Cerebellar nuclear complex (tissue), 1 donor: ENCODE measurements at places on chromosomes 2 and 18.

DNA sequence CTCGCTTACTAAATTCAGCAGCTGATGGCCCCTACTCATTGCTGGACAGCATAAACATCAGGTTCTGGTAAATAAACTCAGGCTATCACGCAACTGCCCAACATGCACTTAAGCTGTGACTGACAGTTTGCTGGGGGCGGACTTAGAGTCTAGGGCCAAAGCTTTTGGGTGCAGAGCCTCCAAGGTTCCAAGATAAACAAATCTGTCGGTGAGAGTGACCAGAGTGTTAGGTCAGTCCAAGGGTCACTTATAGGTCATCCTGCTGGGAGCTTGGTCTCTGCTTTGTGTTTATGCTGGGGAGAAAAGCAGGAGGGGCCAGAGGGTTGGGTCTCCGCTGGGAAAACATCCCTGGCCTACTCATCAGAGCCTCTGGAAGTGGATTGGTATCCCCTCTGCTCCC, 188.6 kb upstream of the GATA6 start:
- no peak for DNase-seq

DNA sequence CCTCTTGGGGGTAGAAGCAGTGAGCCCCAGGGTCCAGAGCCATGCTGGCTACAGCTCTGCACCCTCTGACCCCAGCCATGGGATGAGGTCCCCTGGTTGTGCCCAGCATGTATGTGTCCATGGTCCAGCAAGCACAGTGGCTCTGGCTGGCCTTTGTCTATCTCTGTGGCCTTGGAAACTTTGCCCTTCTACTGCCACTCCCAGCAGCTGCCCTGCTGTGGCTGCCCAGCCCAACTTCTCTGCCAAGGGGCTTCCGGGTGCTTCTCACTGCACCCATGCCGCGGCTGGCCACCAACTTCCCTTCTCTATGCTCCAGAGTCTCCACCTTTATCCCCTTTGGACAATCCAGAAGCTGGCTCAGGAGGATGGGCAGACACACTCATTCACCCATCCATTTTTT, 18.8 kb downstream of the TMEM185B start:
- DNase-seq: no peak

- DNase-seq: no peak
Observed at GRCh38 chr2:240584486-240585031, 2.0 kb upstream of the CAPN10 start.

- DNase-seq: no peak
Observed at GRCh38 chr2:75431276-75431675, 129.5 kb downstream of the EVA1A start.

DNA sequence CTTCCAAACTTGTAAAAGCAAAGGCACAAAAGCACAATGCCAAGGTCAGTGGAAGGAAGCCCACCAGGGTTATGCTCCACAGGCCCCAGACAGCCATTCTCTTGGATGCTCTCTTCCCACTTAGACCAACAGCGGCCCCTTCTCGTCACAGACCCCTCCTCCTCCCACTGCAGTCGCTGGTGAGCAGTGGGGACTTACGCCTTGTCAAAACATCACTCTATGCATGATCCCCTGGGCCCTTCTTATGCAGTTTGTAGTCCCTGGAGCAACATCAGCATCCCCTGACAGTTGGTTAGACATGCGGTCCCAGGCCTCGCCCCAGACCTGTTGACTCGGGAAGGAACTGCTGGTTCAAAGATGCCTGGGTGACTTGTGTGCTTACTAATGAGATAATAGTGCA, 376.0 kb upstream of the KLHL29 start:
- no peak for DNase-seq

DNA sequence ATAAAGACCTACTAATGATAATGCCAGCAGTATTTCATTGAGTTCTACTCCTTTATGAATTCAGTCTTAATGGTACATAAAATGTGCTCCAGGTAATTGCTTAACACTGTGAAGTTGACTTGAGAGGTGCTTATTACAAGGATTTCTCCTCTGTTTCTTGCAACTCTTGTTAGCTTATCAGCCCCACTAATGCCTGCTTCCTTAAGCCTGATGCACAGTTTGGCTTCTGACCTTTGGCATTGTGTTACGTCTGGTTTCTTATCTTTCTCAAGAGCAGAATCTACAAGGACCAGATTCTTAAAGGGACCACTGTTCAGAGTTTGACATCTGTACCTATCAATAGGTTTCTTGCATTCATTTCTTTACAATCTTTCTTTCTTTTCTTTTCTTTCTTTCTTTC, 223.9 kb upstream of the CWC22 start:
- no peak for DNase-seq

GRCh38 chr2:52862801-52863200, 904.8 kb upstream of the CHAC2 start:
- DNase-seq: no peak

- no peak for DNase-seq
Observed at GRCh38 chr2:82124629-82125028, 1820.1 kb upstream of the LRRTM1 start.

GRCh38 chr18:44552706-44553105, 128.0 kb upstream of the SETBP1 start:
- no peak for DNase-seq

- DNase-seq: no peak
Observed at GRCh38 chr2:120982598-120982997, 246.9 kb downstream of the GLI2 start.
